ENCODE measurements at places on chromosomes 1 and 21.

DNA sequence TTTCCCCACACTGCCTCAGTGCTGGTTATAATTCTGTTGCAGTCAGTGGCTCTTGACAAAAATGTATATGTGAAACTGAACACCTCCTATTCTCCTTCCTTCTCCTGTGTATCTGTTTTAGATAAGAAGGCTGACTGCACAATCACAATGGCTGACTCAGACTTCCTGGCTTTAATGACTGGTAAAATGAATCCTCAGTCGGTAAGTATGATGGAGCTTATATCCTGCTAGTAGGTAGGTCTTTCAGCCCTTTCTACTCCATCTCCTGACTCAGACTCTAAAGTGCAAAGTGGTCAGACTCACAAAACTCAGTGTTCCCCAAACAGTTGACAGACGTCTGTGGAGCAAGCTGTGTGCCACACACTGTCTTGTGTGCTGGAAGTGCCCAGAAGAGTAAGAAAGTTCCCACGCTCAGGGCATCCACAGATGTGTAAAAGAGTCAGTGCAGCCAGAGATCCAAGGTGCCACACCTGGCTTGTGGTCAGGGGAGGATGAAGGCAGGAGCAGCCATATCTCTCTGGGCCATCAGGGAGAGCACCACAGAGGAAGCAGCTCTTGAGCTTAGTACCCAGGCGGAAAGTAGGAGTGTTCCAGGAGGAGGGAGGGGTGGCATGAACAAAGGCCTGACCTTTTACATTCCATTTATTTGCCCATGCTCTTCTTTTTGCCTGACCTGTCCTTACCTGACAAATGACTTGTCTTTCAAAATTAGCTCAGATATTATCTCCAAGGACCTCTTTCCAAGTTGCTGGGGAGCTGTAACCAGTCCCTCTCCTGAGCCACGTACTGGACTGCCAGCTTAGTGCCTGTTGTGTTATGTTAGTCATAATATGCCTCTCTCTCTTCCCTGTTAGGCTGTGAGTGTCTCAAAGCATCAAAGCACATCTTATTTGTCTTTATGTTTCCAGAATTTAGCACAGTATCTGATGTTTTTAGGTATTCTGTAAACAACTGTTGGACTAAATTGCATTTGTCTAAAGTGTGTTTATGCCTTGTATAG, 14.0 kb upstream of the PODN start:
- DNase-seq, result no peak

DNA sequence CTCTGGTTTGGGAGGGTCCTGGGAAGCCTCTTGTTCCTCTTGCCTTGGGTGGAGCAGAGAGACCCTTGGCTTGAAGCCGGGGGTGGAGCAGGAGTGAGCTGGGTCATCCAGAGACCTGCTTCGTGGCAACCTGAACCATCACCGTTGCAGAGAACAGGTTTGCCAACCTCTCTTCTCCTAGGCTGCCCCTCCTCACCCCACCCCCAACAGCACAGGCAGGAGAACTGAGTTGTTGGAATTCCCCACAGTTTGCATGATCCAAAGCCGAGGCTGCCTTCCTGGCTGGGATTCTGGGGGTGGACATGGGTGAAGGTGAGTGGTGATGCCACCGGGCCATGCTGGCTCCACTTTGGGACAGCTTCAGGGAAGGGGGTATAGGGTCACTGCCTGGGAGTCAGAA, 2.2 kb downstream of the WNT4 start:
- no peak for DNase-seq

DNA sequence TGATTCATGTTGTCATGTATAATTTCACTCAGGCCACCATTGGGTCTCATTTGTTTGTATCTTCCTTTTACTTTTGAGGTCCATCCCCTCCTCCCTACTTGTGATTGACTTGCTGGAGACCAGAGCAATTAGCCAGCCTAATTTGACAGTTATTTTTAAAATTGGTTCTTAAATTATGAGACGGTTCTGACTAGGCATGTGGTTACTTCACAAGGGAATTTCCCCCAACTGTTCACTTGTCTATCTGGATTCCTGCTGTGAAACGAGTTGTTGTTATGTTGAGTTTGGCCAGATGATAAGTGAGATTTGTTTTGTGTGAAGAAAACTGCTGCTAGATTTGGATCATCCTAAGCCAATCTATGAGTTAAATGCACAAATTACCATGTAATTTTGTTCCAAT, 359.1 kb downstream of the BARHL2 start:
- DNase-seq, result peak; percentile 63

DNA sequence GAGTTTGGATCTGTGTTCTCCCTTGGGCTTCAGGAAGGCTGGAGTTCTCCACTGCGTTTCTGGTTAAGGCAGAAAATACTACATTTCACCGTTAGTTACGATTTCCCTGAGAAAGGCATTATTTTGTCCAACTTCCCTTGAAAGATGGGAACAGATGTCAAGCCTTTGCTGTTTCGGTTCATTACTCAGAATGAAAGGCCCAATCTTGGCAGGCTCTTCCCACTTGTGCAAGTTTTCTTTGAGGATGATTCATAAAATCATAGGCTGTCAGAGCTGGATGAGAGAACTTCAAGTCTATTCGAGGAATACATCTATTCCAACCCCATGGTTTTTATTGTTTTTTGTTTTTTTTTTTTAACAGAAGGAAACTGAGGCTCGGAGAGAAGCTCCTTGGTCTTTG, 205.2 kb downstream of the GRIK3 start:
- no peak for DNase-seq

DNA sequence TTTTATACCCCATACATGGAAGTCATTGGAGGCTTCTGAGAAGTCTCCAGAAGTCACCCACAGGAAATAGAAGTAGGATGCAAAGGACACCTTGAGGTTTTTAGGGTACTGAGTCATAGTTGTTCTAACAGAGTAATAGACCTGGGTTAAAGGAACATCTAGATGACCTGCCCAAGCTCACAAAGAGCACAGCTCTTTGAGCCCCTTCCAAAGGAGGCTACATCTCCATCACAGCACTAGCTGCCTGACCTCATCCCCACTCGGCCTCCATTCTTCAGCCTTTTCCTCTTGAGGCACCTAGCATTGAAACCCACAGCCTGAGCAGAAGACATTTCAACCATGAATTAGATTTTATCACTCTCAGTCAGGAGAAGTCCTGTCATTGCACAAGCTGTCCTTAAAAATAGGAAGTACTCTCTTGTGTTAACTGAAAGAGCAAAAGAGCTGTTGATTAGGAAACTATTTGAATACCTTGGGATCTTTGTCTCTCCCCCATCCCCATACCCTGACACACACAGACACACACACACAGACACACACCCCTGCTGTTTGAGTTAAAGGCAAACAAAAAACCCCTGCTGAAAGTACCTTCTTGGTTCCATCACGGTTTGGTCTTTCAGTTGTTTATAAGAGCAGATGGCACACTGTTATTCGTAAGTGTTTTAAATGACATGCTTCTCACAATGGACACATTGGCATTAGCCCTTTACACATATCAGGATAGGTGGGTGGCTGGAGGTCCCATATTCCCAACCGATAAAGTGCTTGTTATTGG, 22.2 kb downstream of the MKNK1 start:
- DNase-seq, result no peak

GRCh38 chr21:15144026-15144425, 79.2 kb upstream of the NRIP1 start:
- no peak for DNase-seq

GRCh38 chr1:19507516-19507915, 22.2 kb upstream of the CAPZB start:
- DNase-seq, result no peak

DNA sequence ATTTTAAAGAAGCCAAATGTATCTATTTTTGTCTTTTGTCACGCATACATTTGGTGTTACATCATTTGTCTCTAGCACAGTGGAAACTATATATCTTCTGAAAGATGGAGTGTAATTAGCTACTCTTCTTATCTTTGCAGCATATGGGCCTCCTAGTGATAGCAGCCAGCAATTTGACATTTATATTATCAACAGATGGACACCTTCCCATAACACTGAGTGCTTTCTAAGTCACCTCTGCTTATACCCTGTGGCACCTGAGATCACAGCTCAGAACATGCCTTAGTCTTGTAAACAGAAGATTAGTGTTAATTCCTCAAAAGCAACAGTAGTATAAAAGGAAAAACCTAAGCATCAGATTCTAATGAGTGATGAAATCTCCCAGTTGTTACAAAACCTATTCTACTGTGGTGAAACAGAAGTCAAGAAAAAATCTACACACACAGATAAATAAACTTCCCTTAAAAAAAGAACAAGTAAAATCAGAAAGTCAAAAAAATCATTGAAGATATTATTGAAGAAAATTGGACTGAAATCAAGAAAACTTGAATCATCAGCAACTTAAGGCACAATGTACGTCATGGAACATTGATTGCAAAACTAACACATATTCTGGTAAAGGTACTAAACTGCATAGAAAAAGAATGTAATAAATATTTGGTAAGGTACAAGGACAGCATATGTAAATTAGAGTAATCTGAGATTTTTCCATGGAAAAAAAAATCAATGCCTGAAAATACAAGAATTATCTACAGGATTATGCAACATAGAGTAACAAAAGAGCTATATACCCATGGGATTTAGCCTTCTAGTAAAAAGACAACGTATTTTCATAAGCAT, 61.7 kb downstream of the KCNT2 start:
- no peak for DNase-seq

DNA sequence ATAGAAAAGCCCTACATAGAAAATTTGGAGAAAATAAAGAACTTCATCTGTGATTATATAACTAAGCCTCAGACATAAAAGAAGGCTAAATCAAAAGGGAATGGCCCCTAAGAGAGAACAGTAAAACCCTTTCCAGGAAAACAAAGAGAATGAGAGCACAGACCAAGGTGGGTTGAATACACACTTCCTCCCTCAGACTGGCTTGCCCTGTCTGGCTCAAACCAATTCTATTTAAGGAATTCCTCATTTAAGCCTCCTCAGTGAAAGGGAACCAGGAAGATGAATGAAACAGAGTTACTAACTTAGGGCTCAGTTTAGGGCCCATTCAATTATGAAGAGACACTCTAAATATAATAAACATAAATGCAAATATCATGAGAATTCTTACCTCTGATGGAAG, 10.6 kb upstream of the SYT14 start:
- no peak for DNase-seq

DNA sequence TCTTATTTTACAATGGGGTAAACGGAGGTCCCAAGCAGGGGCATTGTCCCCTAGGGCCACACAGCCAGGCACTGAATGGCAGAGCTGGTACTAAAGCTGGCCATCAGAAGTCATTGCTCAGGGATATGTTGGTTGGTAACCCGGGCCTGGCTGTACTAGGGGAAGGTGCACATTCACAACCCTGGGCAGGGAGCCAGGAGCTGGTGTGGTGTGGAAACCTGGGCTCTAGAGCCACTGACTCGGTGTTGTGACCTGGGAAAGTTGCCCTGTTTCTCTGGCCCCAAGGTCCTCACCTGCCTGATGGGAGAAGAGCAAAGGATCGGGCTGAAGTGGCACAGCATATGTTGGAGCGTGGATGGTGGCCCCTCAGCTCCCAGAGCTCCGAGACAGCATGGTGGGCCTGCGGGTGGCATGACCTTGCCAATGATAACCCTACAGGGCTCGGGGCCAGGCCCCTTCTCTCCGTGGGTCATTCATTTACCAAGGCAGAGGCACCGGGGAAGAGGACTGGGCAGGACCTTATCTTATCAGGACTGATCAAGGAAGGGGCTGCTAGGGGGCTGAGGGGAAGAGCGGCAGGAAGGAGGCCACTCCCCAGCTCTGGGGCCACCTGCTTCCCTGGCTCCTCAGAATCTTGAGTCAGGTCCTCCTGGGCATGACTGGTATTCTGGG, 274.1 kb downstream of the TRABD2B start:
- no peak for DNase-seq

GRCh38 chr1:184806296-184806721, 51.7 kb upstream of the EDEM3 start:
- no peak for DNase-seq

DNA sequence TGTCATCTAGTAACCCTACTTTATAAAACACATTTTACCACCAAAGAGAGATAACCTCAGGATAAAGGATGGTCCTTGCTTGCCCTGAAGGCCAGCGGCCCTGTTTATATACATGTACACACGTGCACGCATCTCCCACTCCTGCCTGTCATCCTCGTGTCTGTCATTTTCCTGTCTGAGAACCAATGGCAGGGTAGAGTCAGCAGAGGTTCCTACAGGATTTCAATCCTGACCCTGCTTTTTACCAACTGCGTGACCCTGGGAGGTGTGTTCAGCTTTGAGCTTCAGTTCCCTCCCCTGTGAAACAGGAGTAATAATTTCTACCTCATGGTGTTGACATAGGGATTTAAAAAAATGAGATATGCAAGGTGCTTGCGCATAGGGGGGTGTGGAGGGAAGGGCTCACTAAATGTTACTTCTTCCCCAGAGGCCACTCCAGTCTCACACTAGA, 12.3 kb upstream of the RASSF5 start:
- DNase-seq, result no peak

GRCh38 chr1:116962987-116963639, 38.4 kb upstream of the CD101 start:
- no peak for DNase-seq

- DNase-seq, result peak; percentile 81
These were observed 235.0 kb upstream of the FGGY start for GRCh38 chr1:59061876-59062275.

DNA sequence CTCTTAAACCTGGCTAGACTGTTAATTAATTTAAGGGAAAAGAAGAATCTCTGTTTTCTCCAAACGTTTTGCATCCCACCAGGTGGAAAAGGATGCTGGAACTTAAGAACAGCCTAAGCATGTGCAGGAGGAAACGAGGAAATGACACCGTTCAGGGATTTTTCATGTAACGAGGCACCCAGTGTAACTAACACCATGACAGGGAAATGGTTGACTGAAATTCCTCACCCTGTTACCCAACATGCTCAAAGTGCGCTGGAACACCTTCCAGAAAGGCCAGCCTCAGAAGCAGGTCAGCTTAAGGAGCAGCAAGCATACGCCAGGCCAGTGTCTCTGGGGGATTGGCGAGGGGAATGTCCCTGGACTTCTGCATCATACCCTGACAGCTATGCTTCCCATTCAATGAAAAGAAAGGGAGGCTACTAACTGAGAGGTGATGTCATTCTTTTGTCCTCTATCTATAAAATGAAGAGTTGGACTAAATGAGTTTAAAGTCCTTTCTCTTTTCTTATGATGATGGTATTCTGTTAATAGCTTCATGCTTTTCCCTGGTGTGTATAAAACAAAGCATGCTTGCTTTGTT, 21.6 kb downstream of the TNN start:
- DNase-seq, result peak; percentile 72

GRCh38 chr1:149979972-149980540, 30.5 kb downstream of the OTUD7B start:
- no peak for DNase-seq

- no peak for DNase-seq
These were observed 487.3 kb upstream of the PTBP2 start for GRCh38 chr1:96234299-96234698.

GRCh38 chr1:12434174-12434573, 183.8 kb downstream of the DHRS3 start:
- no peak for DNase-seq

DNA sequence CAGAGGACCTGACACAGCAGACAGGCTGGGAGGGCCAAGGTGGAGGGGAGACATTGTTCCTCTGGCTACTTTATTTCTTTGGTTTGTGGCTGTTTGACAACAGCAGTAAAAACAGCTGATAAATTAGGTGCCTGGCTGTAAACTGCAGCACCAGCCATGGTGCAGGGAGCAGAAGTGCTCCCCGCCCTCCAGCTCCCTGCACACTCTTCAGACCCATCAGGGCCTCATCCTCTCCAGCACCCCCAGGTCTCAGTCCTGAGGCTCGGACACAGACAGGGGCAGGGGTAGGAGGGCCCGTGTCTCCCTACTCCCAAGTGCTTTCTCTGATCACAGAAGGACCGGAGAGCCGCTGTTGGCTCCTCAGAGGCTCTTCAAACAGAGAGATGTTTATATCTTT, 17.7 kb upstream of the LRRN2 start:
- no peak for DNase-seq

GRCh38 chr1:214912127-214912526, 170.4 kb upstream of the KCNK2 start:
- DNase-seq, result no peak
